ENCODE measurements at places on chromosomes 5 and 9.

GRCh38 chr5:53944981-53945380 lies 365.4 kb downstream of the ARL15 start:
- DNase-seq, result no peak

DNA sequence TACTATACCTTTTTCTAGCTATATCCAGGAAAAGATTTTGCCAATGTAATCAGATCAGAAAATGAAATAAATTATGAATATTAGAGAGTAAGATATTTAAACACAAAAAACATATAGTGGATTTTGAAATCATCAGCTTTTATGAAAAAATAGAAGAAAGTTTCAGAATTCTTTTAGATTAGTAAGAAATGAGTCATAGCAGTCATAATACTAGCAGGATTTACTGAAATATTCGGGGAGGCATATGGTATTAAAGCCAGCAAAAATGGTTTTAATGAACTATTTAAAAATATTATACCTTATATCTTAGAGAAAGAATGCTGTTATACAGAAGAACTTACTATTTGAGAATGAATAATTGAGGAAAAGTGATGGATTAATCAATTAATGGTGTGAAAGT lies 303.6 kb upstream of the NUDT12 start:
- DNase-seq, result no peak

GRCh38 chr5:124935065-124935464 lies 188.6 kb upstream of the ZNF608 start:
- no peak for DNase-seq

GRCh38 chr5:2158109-2158508 lies 275.4 kb upstream of the IRX4 start:
- DNase-seq, result no peak

DNA sequence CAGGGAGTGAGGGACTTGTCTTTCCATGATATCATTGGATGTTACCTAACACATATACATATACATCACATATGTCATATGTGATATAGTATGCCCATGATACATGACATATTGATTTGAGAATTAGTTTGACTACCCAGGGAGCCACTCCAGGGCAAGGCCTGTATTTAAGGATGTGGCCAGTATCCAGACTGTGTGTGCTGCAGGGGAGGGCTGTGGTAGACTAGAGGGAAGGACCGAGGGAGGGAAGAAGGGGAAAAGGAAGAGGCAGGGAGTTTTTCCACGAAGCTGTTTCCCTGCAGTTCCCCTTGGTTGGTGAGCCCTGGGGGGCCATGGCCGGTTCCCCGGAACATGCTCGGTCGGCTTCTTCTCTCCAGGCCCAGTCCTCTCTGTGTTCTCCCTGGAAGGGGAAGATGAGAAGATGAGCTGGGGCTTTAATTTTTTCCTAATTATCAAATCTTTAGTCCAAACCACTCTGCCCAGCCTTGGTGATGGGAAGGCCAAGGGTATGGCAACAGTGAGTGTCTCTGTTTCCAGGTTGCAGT lies 48.7 kb downstream of the NSUN2 start:
- no peak for DNase-seq

GRCh38 chr5:94420885-94421284 lies 197.5 kb downstream of the KIAA0825 start:
- DNase-seq, result no peak

DNA sequence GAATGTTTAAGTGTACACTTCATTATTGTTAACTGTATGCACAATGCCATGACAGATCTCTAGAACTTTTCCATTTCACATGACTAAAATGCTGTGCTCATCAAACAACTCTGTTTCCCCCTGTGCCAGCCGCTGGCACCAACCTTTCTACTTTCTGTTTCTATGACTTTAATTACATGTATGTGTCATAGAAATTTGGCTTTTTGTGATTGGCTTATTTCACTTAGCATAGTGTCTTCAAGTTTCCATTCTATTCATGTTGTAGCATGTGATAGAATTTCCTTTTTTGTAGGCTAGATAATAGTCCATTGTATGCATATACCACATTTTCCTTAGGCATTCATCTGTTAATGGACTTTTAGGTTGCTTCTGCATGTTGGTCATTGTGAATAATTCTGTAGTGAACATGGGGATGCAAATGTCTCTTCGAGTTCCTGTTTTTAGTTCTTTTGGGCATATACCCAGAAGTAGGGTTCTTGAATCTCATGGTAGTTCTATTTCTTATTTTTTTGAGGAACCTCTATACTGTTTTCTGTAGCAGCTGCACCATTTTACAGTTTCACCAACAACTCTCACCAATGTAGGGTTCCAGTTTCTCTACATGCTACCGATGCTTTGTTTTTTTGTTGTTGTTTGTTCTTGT lies 184.4 kb upstream of the DMRT1 start:
- DNase-seq, result no peak

DNA sequence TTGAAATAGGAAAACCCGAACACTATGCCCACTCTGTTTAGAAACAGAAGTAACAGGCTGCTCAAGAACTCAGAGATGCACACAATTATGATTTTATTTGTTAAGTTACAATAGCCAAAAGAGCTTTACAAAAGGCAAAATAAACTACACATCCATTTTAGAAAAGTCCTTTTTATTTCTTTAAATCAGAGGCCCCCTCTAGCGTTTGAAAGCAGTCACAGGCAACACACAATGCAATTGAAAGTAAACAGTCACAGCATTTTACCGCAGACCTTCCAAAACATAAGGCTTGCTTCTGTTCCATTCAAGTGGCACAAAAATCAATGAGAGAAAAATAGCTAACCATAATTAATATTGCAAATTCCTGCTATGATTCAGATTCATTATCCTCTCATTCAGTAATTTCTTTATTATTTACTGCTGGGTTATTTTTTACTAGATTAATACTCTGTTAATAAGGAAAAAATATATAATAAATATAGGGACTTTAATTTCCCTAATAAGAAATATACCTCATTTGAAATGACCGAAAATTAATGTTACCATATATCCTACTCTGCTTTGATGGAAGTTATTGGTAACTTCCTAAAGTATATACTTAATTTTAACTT lies 78.3 kb downstream of the CEP120 start:
- no peak for DNase-seq

DNA sequence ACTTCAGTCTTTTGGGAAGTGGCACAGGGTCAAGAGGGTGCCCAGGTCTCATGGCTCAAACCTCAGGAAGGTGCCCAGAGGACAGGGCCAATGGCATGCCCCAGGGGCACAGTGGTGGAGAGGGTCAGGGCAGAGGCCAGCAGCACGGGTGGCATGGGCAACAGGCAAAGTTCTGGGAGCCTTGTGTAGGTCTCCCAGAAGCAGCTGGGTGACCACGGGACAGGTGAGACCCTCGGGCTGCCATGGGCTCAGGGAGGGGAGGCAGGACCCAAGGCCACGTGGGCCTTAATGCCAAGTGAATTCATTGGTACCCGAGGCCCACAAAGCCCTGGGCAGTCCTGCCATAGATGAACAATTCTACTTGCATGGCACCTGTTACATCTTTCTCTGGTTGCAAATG lies 72.4 kb upstream of the ADAMTS2 start:
- DNase-seq, result no peak

DNA sequence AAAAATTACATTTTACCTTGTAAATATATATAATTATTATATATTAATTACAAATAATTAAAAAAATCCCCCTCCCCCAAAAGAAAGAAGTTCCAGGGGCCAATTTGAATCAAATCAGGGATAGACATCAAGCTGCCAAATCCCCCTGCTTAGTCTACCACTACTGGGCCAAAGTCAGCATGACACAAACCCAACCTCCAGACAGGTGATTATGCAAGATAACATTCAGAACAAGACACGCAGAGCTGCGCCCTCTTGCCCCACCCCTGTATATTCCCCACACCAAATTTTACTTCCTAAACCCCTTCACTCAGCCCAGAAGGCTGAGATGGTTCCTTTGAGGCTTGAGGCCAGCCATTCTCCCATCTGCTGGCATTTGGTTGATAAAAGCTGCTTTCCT lies 2059.1 kb upstream of the CDH6 start:
- no peak for DNase-seq

GRCh38 chr9:111094958-111095357 lies 56.7 kb upstream of the LPAR1 start:
- no peak for DNase-seq

GRCh38 chr9:131483319-131484050 lies 19.2 kb upstream of the POMT1 start:
- no peak for DNase-seq

DNA sequence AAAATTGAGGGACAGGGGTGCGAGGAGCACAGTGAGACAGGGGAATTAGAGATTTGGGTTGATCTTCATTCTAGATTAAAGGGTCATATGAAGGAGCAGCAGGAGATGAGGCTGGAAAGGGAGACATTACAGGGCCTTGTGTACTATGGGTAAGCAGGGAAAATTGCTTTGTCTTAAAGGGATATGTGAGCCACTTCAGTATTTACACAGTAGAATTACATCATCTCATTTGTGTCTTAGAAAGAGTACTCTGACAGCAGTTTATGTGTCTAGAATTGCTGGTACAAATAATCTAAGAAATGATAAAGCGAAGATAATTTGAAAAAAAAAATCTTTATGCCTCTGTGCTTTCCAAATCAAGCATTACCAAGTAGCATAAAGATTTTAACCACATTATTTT lies 287.0 kb upstream of the ARRDC3 start:
- DNase-seq, result no peak

DNA sequence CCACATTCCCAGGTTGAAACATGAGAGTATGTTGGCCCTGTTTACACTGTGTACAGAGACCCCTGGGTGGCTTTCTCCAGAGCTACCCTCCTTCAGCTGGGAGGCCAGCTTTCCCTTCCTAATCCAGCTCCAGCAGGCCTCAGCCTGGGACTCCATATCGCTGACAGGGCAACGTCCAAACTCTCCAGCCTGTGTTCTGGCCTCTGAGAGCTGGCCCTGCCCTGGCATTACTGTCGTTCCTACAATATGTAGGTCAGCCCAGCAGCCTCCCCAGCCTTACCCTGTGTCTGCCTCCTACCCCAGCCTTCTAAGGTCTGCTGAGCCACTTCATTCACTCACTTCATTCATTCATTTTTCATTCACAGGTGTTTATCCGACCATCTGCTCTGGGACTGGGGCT lies 8.3 kb upstream of the EEIG1 start:
- no peak for DNase-seq

GRCh38 chr9:13500034-13500433 lies 220.5 kb upstream of the MPDZ start:
- DNase-seq, result no peak

GRCh38 chr9:109780453-109781033 lies 545 bp downstream of the PALM2AKAP2 start:
- no peak for DNase-seq
